ENCODE measurements at places on chromosomes 1 and 21.

DNA sequence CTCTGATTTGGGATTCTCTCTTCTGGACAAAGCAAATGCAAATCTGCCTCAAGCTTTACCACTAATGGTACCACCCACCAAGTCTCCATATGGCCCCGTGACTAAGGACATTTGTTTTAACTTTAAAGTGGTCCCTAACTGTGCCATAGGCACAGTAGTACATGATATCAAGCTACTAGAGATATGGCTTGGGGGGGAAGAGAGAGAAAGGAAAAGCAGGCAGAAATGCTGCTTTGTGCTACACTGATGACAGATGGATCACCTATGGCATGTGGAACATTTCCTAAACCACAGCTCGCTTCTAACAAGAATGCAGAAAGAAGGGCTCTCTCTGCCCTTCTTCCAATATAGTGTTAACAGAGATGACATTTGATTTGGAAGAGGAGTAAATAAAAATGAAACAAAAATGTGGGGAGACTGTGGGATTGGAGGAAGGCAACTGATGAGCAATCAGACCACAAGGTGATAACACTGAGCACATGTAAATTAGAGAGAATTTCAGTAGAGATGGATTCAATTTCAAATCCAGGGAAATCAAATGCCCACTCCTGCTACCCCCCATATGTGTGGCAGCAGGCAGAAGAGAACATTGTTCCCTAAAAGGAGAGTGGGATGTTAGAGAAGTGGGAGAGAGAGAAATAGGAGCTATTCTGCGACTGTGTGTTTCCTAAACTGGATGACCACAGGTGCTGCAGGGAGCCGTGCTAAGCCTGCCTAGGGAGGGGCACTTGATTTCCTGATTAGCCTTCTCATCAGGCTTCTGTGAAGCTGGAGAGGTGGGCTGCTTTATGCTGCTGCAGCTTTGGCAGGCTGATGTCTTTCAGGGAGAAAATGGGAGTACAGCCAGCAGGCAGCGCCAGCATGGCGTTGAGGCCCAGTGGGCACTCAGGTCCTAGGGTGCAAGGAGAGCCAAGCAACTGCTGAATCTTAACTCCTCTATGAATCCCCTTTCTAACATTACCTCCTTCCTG is 75.3 kb downstream of the ZNF648 start:
- no peaks in the 10 kb centered on the region for H3K4me1 ChIP-seq
- no peak overlapping the region for H3K4me3 ChIP-seq
- DNase-seq, result no peak
- H3K36me3 ChIP-seq, result no peaks in the 10 kb centered on the region

GRCh38 chr21:17903929-17904639 is 84.9 kb upstream of the C21orf91 start:
- H3K4me3 ChIP-seq, result no peak overlapping the region
- no peaks in the 10 kb centered on the region for H3K4me1 ChIP-seq
- DNase-seq, result no peak

DNA sequence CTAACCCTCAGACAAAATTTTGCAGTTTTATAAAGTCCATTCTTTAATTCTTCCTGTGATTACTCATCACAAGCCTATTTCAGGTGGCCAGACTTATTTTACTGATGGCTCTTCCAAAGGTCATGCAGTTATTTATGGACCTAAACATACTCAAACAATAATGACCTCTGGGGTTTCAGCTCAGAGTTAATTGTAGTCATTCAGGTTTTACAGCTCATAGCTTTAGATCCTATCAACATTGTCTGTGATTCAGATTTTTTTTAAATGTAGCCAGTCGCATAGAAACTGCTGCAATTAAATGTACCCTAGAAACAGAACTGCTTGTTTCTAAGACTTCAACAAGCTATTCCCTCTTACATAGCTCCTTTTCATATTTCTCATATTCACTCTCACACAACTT is 270.8 kb downstream of the COL11A1 start:
- no peak overlapping the region for H3K4me3 ChIP-seq
- no peaks in the 10 kb centered on the region for H3K36me3 ChIP-seq
- no peak overlapping the region for H3K27ac ChIP-seq
- no peaks in the 10 kb centered on the region for H3K27me3 ChIP-seq
- H3K4me1 ChIP-seq, result peaks cover 6% of the 10 kb centered on the region
- DNase-seq, result no peak

- DNase-seq, result no peak
- H3K27ac ChIP-seq, result peak overlapping the region; percentile 35
- peaks cover 31% of the 10 kb centered on the region for H3K36me3 ChIP-seq
- H3K4me1 ChIP-seq, result peaks cover 11% of the 10 kb centered on the region
- no peak overlapping the region for H3K4me3 ChIP-seq
Observed at GRCh38 chr1:176110203-176110602, 96.9 kb downstream of the COP1 start.

- peaks cover 4% of the 10 kb centered on the region for H3K36me3 ChIP-seq
- no peak for DNase-seq
- H3K4me3 ChIP-seq, result peak overlapping the region; percentile 35
- H3K27ac ChIP-seq, result peak overlapping the region; percentile 95
- no peaks in the 10 kb centered on the region for H3K27me3 ChIP-seq
- H3K4me1 ChIP-seq, result peaks cover 46% of the 10 kb centered on the region
Observed at GRCh38 chr21:43727519-43728153, 8.7 kb downstream of the PDXK start.

- no peaks in the 10 kb centered on the region for H3K4me1 ChIP-seq
- H3K27me3 ChIP-seq, result no peaks in the 10 kb centered on the region
- H3K4me3 ChIP-seq, result no peak overlapping the region
- H3K36me3 ChIP-seq, result no peaks in the 10 kb centered on the region
- no peak for DNase-seq
Observed at GRCh38 chr1:176949033-176949662, 215.4 kb downstream of the ASTN1 start.

DNA sequence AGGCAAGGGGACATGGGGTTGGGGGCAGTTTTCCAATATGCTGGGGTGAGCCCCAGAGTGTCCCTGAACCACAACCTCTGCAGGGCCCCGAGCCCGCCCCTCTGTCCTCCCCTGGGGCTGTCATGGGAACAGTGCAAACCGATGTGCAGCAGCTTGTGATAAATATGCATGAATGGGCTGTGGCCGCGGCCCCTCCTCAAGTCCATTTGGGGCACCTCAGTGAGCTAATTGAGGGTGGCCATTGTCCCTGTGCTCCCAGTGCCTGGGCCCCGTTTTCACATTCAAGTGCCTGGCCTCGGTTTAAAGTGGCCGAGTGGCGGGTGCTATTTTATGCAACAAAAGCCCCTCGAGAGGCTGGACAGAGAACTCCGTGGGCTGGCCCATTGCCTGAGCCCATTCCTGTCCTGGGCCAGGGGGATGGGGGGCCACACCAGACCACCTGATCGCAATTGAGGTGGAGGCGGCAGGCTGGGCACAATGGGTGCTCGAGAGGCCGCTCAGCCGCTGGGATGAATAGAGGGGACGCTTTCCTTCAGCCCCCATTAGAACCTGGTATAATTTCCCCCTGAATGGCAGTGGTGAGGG is 193.7 kb downstream of the FOXD2 start:
- H3K27me3 ChIP-seq, result peaks cover 21% of the 10 kb centered on the region
- no peak overlapping the region for H3K4me3 ChIP-seq
- H3K4me1 ChIP-seq, result no peaks in the 10 kb centered on the region
- H3K36me3 ChIP-seq, result no peaks in the 10 kb centered on the region
- no peak overlapping the region for H3K27ac ChIP-seq
- no peak for DNase-seq

- no peak for DNase-seq
- no peak overlapping the region for H3K4me3 ChIP-seq
- no peaks in the 10 kb centered on the region for H3K36me3 ChIP-seq
Observed at GRCh38 chr1:188672153-188672552, 1805.5 kb downstream of the BRINP3 start.

GRCh38 chr1:36516372-36517010 is 33.8 kb upstream of the CSF3R start:
- no peaks in the 10 kb centered on the region for H3K4me1 ChIP-seq
- DNase-seq, result no peak

DNA sequence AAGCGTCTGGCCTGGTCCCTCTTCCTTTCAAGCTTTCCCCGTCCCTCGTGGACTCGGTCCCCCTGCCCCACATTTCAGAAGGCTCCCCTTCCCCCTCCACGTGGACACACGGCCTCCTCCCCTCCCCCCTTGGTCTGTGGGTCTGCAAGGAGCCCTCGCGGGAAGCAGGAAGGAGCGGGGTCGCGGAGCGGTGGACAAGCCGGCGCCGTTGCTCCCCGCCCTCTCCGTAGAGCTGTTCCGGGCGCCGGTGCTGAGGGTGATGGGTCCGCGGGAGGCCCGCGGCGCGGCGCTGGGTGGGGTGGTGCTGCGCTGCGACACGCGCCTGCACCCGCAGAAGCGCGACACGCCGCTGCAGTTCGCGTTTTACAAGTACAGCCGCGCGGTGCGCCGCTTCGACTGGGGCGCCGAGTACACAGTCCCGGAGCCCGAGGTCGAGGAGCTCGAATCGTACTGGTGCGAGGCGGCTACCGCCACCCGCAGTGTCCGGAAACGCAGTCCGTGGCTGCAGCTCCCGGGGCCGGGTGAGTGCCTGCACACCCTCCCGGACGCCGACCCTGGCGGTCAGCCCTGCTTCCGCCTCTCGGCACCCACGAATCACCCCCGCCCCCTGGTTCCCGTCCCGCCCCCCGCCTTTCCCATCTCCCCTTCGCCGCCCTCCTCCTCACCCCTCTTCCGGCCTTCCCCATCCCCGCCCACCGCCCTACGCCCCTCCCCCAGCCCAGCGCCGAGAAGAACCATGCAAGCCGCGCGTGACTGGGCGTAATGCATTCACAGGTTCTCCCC is 5.3 kb downstream of the FCRLB start:
- H3K36me3 ChIP-seq, result no peaks in the 10 kb centered on the region
- DNase-seq, result peak; percentile 91
- H3K4me3 ChIP-seq, result peak overlapping the region; percentile 84
- peak overlapping the region; percentile 58 for H3K27ac ChIP-seq
- peaks cover 9% of the 10 kb centered on the region for H3K4me1 ChIP-seq
- H3K27me3 ChIP-seq, result peaks cover 21% of the 10 kb centered on the region

DNA sequence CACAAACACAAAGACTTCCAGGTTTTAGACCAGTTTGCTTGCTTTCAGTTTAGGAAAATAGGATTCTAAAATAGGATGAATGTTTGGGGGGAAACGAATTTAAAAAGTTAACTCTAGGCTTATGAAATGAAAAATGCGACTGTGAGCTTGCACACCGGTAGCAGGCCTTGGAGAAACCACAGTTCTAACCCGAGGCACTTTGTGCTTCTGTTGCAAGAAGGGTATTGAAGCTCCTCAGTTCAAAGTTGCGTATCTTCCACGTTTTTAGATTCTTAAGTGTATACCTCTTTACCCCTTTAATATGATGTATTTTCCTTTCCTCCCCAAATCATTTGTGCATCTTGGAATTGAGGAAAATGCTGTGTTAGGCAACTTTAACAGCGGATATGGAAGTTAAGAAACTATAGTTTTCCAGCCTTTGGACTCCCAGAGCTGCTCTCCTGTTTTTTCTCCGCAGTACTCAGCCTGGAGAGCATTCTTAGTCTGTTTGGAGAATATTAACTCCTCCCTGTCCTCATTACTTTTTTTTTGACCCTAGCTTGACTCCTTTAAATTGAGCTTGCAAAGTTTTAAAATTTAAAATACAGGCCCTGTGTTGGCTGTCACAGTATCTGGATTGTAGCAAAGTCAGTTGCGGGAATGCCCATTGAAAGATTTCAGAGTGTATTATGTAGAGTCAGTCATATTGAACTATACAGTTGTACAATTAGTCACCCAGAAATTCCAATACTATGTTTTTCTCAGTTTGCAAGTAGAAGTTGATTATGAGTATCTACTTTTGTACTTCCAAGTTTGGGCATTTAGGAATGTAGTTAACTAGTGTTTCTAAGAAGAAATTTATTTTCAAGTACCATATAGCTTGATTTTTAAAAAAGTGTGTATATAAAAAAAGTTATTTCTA is 2.6 kb downstream of the MRPS6 start:
- H3K4me1 ChIP-seq, result peaks cover 66% of the 10 kb centered on the region
- H3K4me3 ChIP-seq, result peak overlapping the region; percentile 93
- peak overlapping the region; percentile 67 for H3K27ac ChIP-seq
- no peak for DNase-seq
- H3K27me3 ChIP-seq, result no peaks in the 10 kb centered on the region

- no peak overlapping the region for H3K4me3 ChIP-seq
- DNase-seq, result no peak
- H3K27me3 ChIP-seq, result no peaks in the 10 kb centered on the region
- no peak overlapping the region for H3K27ac ChIP-seq
Observed at GRCh38 chr1:248748211-248748610, 7.3 kb downstream of the LYPD8 start.

- H3K36me3 ChIP-seq, result no peaks in the 10 kb centered on the region
- no peaks in the 10 kb centered on the region for H3K27me3 ChIP-seq
- no peak overlapping the region for H3K4me3 ChIP-seq
- no peak overlapping the region for H3K27ac ChIP-seq
- no peak for DNase-seq
Observed at GRCh38 chr1:37113285-37113997, 79.1 kb upstream of the GRIK3 start.

DNA sequence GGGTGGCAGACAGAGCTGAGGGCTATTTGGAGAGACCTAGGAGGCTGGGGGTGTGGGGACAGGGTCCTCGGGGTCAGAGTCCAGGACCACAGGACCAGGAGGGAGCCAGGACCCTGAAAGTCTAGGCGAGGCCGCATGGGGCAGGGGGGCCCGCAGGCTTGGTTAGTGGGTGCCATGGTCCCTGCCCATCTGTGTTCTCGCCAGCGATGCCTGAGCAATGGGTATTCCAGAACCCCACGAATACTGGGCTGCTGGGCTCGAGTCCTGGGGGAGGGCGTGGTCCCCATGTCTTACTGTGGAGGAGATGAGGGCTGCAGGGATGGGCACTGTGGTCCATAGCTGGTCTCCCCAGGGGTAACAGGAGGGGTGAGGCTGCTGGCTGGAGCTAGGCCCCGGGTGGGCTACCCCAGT is 2.0 kb downstream of the KRTAP10-6 start:
- no peaks in the 10 kb centered on the region for H3K36me3 ChIP-seq
- H3K27me3 ChIP-seq, result peaks cover 34% of the 10 kb centered on the region
- no peak overlapping the region for H3K4me3 ChIP-seq
- peak; percentile 81 for DNase-seq

- DNase-seq, result no peak
- no peak overlapping the region for H3K27ac ChIP-seq
- no peaks in the 10 kb centered on the region for H3K36me3 ChIP-seq
- H3K4me1 ChIP-seq, result peaks cover 2% of the 10 kb centered on the region
Observed at GRCh38 chr21:17495680-17496079, 17.2 kb upstream of the CXADR start.

GRCh38 chr1:157429601-157430240 is 122.6 kb downstream of the FCRL5 start:
- H3K27me3 ChIP-seq, result peaks cover 14% of the 10 kb centered on the region
- no peak overlapping the region for H3K27ac ChIP-seq

GRCh38 chr1:233094691-233095090 is 144.3 kb downstream of the NTPCR start:
- peaks cover 6% of the 10 kb centered on the region for H3K4me1 ChIP-seq
- DNase-seq, result no peak
- peaks cover 14% of the 10 kb centered on the region for H3K36me3 ChIP-seq
- no peak overlapping the region for H3K27ac ChIP-seq
- H3K27me3 ChIP-seq, result no peaks in the 10 kb centered on the region

GRCh38 chr1:202084791-202085681 is 37.7 kb upstream of the GPR37L1 start:
- no peak for DNase-seq
- peaks cover 8% of the 10 kb centered on the region for H3K4me1 ChIP-seq
- H3K4me3 ChIP-seq, result no peak overlapping the region
- H3K27me3 ChIP-seq, result peaks cover 3% of the 10 kb centered on the region

GRCh38 chr21:22399681-22400514 is 1401.7 kb downstream of the NCAM2 start:
- peak overlapping the region; percentile 69 for H3K27ac ChIP-seq
- no peaks in the 10 kb centered on the region for H3K27me3 ChIP-seq
- peaks cover 36% of the 10 kb centered on the region for H3K4me1 ChIP-seq
- no peak for DNase-seq
- no peaks in the 10 kb centered on the region for H3K36me3 ChIP-seq

Measured in osteocyte (in vitro differentiated cells).